ENCODE measurements at places on chromosomes 12 and 14.

DNA sequence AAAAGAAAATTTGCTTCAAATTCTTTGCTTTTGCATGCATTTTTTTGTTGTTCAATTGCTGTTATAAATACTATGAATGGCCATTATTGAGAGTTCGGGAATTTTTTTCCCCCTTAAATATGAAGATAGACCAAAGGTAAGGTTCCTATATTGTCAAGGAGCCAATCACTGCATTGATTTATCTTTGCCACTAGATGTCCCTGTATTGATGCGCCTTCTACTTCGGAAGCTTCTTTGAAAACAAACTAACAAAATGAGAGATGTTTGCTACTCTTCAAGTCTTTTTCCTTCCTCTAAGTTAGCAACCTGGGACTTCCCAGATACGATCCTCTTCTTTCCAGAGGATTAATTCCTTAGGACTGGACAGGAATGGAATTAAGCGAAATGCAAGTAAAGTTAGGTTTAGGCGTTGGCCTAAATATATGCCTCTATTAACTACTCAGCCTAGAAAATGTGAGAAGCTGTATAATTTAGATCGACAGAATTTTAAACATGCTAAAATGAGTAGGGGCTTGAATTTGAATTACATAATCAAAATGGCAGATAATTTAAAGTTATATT lies 318.1 kb downstream of the AEBP2 start:
- no peak for DNase-seq

GRCh38 chr14:102089621-102090343 lies 2.9 kb upstream of the HSP90AA1 start:
- DNase-seq, result no peak

DNA sequence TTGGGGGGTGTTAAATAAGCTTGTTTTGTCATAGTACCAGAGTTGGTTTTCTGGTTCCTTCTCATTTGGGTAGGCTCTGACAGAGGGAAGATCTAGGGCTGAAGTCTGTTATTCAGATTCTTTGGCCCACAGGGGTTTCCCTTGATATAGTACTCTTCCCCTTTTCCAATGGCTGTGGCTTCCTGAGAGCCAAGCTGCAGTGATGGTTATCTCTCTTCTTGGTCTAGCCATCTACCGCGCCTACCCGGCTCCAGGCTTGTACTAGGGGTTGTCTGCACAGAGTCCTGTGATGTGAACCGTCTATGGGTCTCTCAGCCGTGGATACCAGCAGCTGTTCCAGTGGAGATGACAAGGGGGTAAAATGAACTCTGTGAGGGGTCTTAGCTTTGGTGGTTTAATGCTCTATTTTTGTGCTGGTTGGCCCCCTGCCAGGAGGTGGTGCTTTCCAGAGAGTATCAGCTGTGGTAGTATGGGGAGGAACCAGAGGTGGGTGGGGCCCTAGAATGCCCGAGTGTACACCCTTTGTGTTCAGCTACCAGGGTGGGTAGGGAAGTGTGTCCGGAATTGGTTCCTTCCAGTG lies 209.7 kb downstream of the GPHN start:
- no peak for DNase-seq

DNA sequence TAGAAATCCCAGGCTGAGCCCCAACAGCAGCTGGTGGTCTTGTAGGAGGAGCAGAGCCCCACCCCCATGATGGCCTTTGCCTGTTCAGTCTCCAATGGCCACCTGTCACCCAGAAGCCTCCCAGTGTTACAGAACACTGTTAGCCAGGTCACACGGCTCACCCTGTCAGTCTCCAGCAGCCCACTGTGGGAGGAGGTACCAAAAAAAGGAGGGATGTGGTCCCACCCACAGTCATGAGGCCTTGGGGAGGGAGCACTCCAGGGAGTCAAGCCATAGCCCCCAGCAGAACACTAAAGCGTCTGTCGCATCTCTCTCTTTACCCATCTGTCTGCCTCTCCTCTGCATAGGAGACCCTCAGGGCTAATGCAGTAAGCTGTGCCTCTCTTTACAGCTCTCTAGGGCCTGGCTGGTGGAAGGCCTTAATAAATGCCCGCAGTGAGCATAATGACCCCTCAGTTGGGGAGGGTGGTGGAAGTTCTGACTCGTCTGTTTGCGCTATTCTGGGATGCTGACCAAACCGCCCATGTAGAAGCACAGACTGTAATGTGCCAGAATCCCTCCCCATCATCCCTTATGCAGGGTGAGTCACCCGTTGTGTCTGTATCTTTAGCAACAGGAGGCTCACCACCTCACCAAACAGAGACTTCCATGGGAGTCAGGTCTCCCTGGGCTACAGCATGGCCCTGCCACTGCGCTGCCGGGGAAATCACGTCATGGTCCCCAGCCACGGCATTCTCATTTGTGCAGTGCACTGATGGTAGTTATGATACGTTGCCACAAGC lies 14.6 kb downstream of the C14orf132 start:
- DNase-seq, result no peak

DNA sequence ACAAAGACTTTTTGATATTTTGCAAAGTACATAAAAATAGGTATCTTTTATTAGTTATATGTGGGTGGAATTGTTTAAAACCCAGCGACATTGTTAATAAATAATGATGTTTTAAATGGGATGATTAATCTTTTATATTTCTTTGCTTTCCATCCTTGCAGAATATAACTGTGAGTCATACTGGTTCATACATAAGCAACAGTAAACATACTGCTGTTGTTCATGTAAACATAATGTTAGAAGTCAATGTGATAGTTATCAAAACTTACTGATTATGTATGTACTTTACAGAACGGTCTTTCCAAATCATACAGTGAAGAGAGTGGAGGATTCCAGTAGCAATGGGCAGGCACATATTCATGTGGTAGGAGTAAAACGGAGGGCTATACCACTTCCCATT lies 119.8 kb downstream of the ARID2 start:
- no peak for DNase-seq

DNA sequence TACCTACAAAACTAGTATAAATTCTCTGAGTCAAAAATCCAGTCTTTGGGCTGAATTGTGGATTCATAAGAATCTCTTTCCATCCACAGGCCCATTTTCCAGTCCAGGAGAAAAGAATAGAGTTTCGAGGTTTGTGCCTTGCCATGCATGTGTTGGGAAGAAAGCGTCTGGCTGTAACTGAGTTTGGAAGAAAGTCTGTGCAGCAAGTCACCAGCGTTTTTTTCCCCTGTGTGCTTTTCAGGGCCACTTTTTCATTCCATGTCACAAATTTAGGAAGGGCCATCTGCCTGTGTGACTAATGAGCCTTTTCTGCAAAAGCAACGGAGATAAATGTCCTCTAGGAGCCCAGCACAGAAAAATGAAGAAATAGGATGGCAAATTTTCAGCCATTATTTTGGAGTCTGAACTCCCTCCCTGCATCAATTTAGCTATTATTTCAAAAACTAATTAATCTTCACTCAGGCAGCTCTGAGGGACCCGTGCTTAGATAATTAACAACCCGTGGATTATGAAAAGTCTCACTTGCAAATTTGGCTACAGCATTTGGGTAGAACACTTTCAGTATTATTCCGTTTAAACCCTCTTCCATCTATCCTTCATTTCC lies 261.5 kb downstream of the SUDS3 start:
- no peak for DNase-seq

DNA sequence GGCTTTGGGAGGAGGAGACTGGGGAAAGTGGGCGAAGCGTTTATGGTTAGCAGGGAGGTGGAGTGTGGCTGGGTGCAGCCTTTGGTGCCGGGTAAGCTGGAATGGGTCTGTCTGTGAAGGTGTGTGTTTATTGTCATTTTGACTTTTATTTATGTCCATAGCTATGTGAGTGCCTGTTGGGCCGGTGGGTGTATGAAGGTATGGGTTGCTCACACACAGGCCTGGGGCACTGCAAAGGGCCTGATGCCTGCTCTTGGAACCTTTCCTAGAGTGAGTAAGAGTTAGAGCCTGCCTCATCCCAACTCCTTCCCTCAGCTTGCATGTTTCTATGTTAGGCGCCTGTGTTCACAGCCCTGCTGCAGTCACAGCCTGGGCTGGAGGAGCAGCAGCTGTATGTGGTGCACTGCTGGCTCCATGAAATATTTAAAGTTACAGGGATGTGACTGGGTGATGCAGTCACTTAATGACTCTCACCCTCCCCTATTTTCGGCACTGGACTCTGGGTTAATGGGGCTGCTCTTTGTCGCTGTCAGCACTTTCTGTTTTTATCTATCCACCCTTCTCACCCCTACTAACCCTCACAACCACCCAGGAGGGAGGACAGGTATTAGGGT lies 2.6 kb upstream of the PPP1R1A start:
- no peak for DNase-seq

DNA sequence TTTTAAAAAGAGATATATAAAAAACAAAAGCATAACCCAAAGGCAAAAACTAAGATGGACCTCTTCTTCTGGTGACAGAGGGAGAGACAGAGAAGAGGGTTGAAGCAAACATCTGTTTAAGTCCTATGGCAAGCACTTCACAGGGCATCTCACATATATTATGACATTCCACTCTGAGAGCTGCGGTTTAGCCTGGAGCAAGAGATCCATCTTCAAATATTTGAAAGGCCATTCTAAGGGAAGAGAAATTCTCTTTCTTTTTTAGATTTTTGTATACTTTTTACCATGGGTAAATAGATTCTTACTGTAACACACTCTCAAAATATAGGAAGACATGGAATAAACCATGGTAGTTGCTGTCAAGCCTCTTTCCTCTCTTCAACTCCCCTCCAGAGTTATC lies 204.1 kb downstream of the GXYLT1 start:
- no peak for DNase-seq

- DNase-seq, result peak; percentile 42
Observed at GRCh38 chr12:121537814-121538698, 42.8 kb downstream of the KDM2B start.

DNA sequence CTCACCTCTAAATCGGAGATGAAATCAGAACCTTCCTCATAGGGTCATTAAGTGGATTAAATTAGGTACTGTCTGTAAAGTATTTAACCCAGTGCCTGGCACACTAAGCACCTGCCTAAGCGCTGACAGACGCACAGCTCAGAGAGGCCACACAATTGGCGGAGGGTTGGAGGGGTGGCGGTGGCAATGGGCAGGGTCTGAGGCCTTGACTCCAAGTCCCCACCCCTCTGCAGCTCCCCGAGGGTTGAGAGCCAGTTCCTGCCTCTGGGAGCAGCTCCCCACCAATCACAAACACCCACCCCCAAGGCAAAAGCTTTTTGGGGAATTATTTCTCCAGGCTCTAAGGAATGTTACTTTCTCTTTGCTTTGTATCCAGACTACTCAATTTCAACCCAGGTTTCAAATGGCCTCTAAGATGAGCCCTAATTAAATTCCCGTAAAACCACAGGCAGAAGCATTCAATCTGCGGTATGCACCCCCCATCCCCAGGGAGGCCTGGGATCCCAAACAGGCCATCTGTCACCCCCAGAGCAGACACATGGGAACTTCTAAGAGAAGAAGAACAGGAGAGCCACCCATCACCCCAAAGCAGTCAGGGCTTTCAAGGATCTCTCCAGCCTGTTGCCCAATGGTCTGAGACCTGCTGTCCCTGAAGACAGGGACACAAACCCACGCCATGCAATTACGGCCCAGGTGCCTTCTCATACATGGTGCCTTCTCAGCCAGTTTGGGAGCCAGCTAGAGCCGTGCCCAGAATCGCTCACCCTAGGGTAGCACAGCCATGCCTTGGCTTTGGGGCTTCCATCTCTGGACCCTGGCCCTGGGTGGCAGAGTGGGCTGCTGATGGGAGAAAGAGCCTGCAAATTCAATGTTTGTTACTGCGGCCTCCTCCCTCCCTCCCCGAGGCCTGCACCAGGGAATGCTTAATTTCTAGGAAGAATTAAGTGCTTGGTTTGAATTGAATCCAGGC lies 66.1 kb downstream of the CHGA start:
- DNase-seq, result no peak

- no peak for DNase-seq
Observed at GRCh38 chr12:1502379-1502720, 92.0 kb downstream of the FBXL14 start.

DNA sequence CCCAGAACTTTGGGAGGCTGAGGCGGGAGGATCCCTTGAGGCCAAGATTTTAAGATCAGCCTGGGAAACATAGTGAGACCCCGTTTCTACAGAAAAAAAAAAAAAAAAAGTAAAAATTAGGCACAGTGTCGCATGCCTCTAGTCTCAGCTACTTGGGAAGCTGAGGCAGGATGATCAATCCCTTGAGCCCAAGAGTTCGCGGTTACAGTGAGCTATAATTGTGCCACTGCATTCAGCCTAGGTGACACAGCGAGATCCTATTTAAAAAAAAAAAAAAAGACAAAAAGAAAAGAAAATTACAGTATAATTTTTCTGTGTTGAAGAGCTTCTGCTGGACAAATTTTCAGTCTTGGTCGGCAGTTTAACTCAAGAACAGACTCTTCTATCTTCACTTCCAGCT lies 133.9 kb upstream of the FGD4 start:
- no peak for DNase-seq

DNA sequence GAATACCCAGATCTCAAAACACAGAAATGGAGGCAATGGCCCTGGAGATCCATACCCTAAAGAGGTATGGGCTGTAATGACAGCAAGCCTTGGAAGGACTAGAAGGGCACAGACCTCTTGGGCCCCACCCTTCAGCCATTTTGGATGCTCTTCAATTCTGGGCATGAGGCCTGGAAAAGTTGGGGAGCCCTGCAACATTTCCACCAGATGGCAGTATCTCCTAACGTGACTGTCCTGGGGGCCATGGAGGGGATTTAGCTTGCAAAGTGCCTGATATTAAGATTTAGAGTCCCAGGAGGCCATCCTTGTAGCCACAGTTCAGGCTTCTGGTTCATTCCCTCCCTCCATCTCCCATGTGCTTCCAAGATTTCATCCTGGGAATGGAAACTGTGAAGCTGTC lies 30.2 kb downstream of the KCNA5 start:
- no peak for DNase-seq

- no peak for DNase-seq
Observed at GRCh38 chr12:41621291-41621690, 433.2 kb downstream of the PDZRN4 start.

- DNase-seq, result peak; percentile 29
Observed at GRCh38 chr12:122499991-122500684, 594 bp downstream of the ZCCHC8 start.

GRCh38 chr12:99232324-99232723 lies 415.2 kb upstream of the GARIN6 start:
- DNase-seq, result no peak

DNA sequence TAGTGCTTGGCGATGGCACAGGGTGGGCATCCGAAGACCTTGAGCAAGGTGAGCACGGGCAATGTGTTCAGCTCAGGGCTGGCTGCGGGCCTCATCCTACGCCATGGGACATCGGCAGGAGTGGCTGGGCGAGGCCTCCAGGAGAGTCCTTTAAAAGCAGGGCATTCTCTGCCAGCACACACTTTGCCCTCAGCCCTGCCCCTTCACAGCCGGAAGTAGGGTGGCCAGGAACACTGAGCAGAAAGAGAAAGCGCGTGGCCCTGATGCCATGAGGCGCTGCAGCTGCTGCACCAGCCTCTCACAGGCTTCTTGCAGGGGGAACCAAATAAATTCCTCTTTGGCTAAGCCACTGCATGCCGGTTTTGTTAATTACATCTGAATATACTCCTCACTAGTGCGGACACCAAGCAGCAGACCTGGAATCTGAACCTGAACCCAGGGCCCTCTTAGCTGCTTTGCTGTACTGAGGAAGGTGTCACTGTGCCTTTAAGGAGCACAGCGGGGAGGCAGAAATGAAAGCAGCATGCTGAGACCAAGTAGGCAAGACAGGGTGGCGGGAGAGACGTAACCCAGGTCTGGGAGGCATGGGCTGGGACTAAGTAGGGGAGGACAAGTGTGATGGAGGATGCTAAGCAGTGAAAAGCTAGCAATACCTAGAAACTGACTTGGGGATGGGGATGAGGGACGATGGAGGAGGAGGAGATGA lies 155.2 kb downstream of the TTC7B start:
- DNase-seq, result no peak
